NCI-H1417 treated with DMSO at 0.1 percent for 48 hours (cell line): ENCODE measurements at places on chromosomes 16 and 17.

- DNase-seq: no peak
Observed at GRCh38 chr17:78838574-78839005, 2.0 kb downstream of the USP36 start.

DNA sequence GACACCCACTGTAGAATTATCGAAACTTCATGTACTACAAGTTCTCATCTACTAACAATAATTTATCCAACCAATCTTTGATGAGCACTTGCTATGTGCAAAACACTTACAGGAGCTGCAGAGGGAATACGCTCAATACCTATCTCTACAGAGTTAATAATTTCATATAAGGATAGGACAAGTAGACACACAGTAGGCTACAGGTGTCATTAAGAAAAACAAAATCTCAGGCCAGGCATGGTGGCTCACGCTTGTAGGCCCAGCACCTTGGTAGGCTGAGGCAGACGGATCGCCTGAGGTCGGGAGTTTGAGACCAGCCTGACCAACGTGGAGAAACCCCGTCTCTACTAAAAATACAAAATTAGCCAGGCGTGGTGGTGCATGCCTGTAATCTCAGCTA, 91.3 kb upstream of the PLEKHM1 start:
- no peak for DNase-seq

- DNase-seq: no peak
Observed at GRCh38 chr16:27722207-27722606, 172.3 kb downstream of the KATNIP start.

- DNase-seq: no peak
Observed at GRCh38 chr16:15530085-15530484, 95.7 kb downstream of the BMERB1 start.

- DNase-seq: no peak
Observed at GRCh38 chr17:79624718-79625478, 14.0 kb upstream of the RBFOX3 start.

GRCh38 chr17:35068249-35068648, 4.7 kb upstream of the RFFL start:
- DNase-seq: no peak
